ENCODE measurements at places on chromosomes 2 and 18.

GRCh38 chr2:177275040-177275742 lies 10.7 kb upstream of the NFE2L2 start:
- DNase-seq = no peak

DNA sequence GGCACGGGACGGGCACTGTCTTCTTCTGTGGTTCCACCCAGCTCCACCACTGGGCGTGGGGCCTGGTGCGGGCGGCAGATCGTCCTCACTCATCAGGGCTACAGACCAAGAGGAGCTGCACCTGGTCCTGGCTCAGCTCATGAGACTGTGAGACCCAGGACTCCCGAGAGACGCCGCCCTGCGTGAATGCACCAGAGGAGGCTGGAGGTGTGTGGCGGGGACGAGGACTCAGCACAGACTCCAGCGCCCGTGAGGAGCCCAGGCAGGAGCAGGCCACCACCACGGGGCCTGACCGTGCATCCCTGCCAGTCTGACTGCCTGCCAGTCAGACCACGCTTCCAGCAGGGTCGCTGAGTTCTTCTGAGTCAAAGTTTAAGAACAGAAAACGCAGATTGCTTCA lies 112.5 kb upstream of the SALL3 start:
- DNase-seq = no peak

- no peak for DNase-seq
Measured at GRCh38 chr2:112699984-112700667, 20.7 kb upstream of the NT5DC4 start.

DNA sequence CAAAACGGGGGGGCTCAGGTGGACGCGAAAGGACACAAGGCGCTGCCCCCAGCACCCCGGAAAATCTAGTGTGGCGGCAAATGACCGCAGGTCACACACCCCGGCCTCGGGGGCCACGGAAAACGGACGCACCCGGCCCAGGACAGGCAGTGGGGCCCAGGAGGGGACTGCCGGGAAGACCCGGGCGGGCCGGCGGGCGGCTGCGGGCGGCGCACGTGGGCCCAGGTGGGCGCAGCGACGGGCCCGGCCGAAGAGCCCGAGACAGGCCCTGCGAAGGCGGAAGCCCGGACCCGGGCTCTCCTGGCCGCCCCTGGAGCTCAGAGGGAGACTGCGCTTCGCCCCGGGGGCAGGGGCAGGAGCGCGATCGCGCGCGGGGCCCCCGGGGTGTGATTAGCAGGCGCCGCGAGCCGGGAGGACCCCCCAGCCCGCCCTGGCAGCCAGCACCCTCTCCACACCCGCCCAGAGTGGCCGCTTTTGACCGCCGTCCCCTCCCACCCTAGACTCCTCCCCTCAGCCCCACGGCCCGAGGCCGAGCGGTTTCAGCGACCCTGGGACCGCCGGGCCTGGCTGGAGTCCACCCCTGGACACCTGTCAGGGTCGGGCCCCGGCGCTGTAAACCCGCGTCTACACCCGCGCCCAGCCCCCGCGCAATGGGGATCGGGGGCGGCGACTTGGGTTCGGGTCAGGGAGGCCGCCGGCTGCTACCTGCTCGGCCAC lies 773 bp downstream of the MBP start:
- no peak for DNase-seq

DNA sequence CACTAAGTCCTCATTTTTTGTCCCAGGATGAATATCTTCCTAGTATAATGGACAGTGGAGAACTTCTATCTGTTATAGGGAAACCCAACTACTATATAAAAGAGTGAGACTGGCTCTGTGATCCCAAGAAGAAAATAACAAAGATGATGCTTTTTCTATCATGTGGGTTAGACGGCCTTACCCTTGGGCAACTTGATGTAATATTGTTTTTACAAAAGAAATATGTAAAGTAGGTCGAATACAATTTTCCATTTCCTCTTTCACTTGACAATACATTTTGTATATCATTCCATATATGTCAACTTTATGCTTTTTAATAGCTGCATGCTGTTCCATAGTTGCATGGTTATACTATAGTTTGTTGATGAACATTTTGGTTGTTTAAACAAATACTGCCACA lies 87.5 kb upstream of the SESTD1 start:
- DNase-seq = no peak

- no peak for DNase-seq
Measured at GRCh38 chr2:42949125-42949524, 156.7 kb upstream of the HAAO start.

- DNase-seq = no peak
Measured at GRCh38 chr18:27314996-27315395, 129.9 kb upstream of the CHST9 start.
